Endothelial cell of umbilical vein (primary cell): ENCODE measurements at places on chromosomes 5 and 9.
A peak's percentile ranks its signal among the peaks of the same experiment; 100 is the strongest.

DNA sequence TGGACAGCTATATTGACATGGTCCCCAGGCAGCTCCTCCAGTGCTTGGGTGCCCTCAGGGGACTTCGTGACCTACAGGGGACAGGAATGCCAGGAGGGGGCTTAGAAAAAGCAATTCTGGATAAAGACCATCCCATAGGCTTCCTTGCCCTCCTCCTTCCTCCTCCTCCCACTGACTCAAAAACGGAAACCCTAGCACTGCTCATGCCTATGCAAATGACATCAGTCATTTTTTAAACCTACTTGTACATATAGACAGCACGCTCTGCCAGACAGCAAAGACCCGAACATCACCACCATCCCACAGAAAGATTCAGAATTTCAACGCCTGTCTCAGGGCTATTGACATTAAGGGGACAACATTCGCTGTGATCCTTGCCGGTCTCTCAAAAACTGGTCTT lies 11.0 kb downstream of the IGFBPL1 start:
- no peak for DNase-seq

GRCh38 chr5:80125962-80126480 lies 90.9 kb downstream of the THBS4 start:
- no peak for DNase-seq

GRCh38 chr9:14327036-14327435 lies 13.1 kb upstream of the NFIB start:
- DNase-seq = no peak

DNA sequence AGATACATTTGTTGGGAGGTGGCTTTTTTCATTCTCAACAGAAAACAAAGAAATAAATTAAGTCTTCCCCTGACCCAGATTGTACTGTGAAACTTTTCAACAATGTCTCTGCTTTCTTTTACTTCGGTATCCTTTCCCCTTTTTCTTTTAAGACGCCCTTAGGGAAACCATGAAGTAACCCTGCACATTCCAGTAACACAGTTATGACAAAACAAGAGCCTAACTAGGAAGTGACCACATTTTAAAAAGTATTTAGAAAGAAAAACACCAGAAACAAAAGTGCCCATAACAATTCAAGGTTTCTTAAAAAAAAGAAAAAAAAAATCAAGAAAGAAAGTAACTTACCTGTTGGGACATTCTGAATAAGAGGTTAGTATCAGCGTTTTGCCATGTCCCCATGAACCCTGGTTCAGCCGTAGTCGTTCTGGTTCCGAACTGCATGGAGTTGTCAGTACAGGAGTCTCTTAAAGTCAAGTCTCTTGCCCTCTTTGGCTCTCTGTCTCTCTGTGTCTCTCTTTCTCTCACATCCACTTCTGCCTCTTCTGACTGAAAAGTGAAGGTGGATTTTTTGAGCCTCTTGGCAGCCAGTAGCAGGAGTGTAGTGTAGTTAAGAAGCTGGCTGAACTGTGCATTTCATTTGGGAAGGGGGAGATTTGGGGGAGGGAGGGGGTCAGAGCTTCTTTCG lies 142.9 kb downstream of the BNC2 start:
- peak; percentile 68 for DNase-seq

DNA sequence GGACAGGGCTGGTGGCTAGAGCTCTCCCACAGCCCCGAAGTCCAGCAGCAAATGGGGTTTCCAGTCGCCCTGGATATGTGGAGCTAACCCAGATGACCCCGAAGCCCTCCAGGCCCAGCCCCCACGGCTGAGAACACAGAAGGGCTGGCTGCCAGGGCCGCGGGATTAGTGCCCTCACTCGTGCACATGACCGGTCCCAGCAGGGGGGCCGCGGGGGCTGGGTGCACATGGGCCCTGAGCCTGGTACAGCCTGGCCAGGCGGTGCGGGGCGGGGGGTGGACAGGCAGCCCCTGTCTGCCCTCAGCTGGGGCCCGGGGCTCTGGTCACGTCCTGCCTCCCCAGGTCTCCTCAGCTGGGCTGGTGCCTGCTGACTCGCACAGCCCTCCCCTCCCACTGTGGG lies 5.9 kb downstream of the SSNA1 start:
- no peak for DNase-seq
